Right renal cortex interstitium (tissue), 3 donors: ENCODE measurements at places on chromosomes 12 and 14. TPM values are rescaled to one million over a fixed set of nuclear protein-coding genes. Genes with fewer than 3 reads are reported as not detected.
A peak's percentile ranks its signal among the peaks of the same experiment; 100 is the strongest.

DNA sequence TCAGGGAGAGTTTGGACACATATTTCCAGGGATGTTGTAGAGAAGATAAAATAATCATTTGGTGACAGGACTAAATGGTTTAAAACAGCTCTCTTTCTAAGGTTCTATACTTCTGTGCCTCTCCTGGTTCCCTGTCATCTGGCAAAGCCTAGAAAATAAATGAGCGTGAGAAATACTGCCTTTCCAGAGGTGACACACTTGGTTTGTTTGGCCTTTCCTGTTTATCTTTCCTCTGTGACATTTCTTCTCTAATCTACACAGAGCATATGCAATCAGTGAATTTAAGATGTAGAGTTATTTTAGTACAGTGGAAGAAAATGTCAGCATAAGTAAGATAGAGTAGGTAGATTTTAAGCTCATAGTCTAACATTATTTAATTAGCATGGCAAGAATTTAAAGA, 22.0 kb upstream of the SSTR1 start:
- DNase-seq, result no peak

GRCh38 chr12:75481013-75481705, 604 bp downstream of the GLIPR1 start:
- DNase-seq, result no peak

The TMPRSS12 gene
- 0.06 TPM for polyA plus RNA-seq

The KRT6C gene
- polyA plus RNA-seq, result not detected

The MYF5 gene
- polyA plus RNA-seq, result not detected

The TCL1B gene
- 0.35 TPM for polyA plus RNA-seq

The GDF3 gene
- 0.52 TPM for polyA plus RNA-seq

GRCh38 chr12:32577328-32577727, 101.8 kb upstream of the DNM1L start:
- DNase-seq, result no peak

GRCh38 chr12:51549637-51550036, 41.4 kb upstream of the SCN8A start:
- DNase-seq, result no peak

The VEZT gene
- 74.2 TPM for polyA plus RNA-seq

The MGP gene
- polyA plus RNA-seq, result 47.2 TPM

DNA sequence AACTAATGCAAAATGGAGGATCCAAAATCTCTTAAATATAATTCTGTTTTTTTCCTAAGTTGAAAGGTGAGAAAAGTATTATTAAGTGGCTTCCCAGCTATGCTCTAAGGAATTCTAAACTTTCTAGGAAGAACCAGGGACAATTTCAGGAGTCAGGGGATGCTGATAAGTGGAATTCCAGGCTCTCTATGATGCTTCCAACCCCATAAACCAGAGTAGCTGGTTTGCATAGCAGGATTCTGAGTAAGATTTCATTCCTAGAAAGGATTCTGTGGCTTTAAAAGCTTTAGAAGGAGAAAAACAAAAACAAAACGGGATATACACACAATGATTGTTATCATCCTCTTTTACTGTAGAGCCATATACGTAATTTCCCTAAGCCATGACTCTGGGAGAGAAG, 93.9 kb downstream of the SLC16A7 start:
- no peak for DNase-seq

DNA sequence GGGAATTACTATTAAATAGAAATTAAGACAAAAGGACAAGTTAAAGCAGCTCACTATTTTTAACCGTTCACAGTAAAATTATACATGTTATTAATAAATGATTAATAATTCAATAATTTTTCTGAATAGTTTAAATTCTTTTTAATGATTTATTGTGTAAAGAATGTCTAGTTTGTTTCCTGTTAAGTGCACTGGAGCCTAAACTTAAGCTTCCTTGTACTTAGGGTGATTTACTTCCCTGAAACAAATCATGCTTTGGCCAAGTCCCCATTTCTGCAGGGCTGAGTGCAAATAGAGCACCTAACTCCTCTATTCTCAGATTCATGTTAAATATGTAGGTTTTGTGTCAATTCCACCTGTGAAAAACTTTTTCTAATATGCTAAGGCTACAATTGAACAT, 188.9 kb upstream of the PDZRN4 start:
- no peak for DNase-seq

DNA sequence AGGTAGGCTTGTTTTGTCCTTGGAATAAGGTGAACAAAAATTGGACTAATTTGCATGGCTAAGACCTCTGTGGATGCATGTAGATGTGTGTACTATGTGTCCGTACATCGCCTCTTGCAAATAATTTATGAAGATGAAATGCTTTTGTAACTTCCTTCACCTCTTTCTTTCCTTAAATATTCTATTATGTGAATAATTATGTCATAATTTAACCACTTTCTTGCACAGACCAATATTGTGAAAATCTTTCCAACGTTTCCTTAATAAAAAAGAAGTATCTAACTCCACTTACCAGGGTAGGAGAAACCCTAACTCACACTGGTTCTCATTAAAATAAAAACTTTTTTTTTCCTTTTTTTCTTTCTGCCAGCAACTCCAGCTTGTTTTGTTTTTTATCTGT, 4.0 kb downstream of the NANOG start:
- no peak for DNase-seq

The B3GNT4 gene
- polyA plus RNA-seq, result 3.8 TPM

The RPGRIP1 gene
- polyA plus RNA-seq, result 0.39 TPM

- DNase-seq, result no peak
These were observed 77.7 kb downstream of the NTS start for GRCh38 chr12:85951823-85952222.

The RNU6-7 gene
- not detected for polyA plus RNA-seq

DNA sequence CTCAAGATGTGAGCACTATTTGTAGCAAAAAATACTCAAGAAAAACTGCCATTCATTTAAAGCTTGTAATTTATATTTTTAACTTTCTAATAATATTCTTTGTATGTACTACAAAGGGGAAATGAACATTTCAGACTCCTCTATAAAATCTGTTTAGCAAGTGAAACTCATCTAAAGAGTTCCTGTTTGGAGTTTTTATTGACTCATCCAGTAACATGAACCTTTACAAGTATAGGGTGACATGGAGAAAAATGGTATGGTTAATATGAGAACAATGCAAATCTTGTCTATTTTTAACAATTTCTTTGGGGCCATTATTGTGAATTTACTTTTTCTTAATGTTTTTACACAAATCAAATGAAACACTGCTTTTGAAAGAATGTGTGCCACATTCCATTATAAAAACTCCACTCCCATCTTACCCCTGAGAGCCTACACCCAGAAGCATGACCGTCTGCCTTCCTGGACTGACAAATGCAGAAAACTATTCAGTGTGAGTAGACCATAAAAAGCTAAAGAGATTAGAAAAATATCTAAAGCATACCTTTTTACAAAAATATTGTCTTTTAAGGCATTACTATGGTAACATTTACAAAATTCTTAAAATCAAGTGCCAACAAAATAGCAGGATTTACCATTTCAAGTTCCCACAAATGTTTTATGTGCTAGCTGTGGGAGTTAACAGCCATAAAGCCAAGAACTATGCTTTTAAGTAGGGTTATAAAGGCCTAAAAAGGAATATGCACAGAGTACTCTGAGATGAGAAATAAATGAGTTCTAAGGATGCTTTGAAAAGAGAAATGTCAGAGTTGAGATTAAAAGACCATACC, 144.0 kb downstream of the ADAMTS20 start:
- DNase-seq, result no peak

- DNase-seq, result no peak
These were observed 7.8 kb downstream of the HSP90AA1 start for GRCh38 chr14:102078831-102079699.

GRCh38 chr12:71950404-71950803, 11.8 kb downstream of the TPH2 start:
- no peak for DNase-seq

GRCh38 chr14:37057776-37058175, 114.6 kb downstream of the SLC25A21 start:
- DNase-seq, result no peak

- no peak for DNase-seq
These were observed 51.3 kb upstream of the LIN7A start for GRCh38 chr12:80988986-80989385.

The VRTN gene
- not detected for polyA plus RNA-seq

The LRRC9 gene
- polyA plus RNA-seq, result 1.9 TPM

DNA sequence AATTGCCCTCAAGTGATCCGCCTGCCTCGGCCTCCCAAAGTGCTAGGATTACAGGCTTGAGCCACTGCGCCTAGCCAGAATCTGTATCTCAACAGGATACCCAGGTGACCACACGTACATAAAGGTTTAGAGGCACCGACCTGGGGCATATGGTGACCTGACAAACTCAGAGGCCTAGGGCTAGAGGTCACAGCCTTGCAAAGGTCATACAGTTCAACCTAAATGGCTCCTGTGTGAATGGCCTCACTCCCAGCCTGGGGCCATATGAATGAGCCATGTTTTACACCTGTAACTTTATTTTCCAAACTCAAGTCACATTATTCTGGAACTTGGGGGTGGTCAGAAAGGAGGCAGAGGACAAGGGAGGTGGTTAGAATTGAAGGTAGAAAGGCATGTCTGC, 10.0 kb downstream of the STXBP6 start:
- no peak for DNase-seq

The GLT8D2 gene
- polyA plus RNA-seq, result 15.5 TPM

- peak; percentile 3 for DNase-seq
These were observed 54.2 kb downstream of the IFNG-AS1 start for GRCh38 chr12:68043435-68043834.

GRCh38 chr14:103392106-103392505, 6.9 kb downstream of the MARK3 start:
- no peak for DNase-seq

GRCh38 chr12:94182986-94183707, 34.8 kb downstream of the PLXNC1 start:
- DNase-seq, result no peak

DNA sequence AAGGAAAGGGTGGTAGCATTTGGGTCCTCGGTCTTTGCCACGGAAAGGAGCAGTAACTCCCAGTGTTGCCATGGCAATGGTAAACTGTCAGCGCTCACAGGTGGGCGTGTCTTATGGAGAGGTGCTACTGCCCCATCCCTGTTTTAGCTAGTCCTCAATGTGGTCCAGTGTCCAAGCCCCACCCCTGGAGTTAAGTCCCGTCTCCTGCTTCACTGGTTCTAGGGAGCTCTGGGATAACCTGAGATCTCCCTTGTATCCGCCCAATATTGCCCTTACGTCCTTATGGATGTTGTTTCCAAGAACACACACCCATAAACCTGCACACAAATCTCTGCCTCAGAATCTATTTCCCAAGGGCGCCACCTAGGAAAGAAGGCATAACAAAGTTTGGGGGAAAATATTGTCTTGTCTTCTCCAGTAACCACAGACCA, 64.2 kb downstream of the SPRING1 start:
- DNase-seq, result no peak

The A2M gene
- 265 TPM for polyA plus RNA-seq

DNA sequence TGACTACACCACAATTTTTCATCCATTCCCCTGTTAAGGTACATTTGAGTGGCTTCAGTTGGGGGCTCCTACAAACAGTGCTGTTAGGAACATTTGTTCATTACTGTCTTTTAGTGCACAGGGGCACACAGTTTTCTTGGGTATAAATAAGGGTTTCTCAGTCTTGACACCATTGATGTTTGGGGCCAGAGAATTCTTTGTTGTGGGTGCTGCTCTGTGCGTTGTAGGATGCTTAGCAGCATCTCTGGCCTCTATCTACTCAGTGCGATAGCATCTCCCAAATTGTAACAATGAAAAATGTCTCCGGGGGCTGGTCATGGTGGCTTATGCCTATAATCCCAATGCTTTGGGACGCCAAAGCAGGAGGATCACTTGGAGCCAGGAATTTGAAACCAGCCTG, 153.0 kb upstream of the MYL2 start:
- no peak for DNase-seq

The CKB gene
- polyA plus RNA-seq, result 118 TPM

DNA sequence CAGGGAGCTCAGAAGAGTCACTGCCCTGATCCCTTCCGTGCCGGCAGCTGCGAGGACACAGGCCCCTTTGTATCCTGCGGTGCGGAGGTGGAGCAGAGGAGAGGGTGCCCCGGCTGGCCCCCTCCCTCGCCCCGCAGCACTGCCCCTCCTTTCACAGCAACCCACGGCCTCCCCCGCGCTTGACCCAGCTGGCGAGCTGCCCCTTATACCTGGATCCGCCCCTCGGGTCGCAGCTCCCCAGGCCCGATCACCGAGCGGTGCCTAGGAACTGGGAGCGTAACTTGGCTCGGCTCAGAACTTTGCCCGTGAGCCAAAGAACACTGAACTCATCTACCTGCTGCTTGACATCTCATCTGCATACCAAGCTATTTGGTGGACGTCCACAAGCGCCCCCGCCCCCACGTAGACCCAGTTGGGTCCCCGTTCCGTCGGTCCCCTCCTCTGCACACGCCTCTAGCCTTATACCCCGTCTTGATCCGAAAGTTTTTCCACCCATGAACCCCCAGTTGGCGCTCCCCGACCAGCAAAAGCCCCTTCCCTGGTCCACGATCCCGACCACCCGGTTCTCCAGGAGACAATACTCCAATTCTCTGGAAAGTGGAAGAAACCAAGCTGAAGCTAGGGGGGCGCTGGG, 697 bp upstream of the DNAJC14 start:
- DNase-seq, result no peak

The SLC17A8 gene
- 0.53 TPM for polyA plus RNA-seq

DNA sequence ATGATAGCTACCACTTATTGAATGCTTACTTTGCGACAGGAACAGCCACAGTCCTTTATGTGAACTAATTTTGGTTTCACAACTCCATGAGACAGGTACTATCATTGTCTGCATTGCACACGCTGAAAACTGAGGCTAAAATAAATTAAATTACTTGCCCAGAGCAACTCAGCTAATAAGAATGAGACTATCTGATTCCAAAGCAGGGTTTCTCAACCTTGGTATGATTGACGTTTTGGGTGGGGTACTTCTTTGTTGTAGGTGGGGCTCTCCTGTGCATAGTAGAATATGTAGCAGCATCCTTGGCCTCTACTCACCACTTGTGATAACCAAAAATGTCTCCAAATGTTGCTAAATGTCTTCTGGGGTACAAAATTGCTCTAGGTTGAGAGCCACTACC, 9.1 kb downstream of the PHLDA1 start:
- no peak for DNase-seq

GRCh38 chr12:112686373-112686772, 105.2 kb upstream of the RPH3A start:
- DNase-seq, result no peak

DNA sequence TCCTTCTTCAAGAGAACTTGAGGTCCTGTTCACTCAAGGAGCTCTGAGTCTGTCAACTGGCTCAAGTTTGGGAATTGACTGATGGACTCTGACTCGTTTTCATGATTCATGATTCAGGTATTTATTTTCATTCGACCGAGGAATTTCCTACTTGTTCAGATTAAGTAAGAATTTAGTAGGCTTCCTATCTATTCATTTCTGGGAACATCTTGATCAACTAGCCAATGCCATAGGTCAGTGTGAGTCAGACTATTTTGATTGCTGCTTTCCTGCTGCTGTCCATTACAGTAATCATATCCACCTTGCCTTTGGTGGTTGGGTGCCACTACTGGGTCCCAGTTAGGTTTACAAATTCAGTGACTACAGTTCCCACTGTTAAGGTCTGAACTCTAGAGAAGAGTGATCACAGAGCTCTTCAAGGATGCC, 6.1 kb downstream of the FAM186A start:
- DNase-seq, result no peak

DNA sequence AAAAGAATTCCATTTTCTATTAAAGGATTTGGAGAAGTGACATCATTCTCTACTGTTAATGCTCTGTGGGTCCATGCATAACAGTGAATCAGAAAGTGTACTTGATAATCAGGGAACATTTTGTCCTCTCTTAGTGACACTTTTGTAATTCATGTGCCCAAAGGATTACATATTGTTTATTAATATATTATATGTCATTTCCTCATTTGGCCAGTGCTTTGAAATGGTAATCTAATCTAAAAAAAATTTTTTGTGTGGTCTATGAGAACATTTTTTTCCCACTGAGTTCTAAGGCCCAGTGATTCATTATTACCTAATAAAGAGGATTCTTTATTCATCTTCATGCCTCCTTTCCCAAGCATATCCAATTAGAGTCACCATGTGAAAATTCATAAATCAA, 79.7 kb upstream of the MYF6 start:
- no peak for DNase-seq
